ENCODE measurements at places on chromosomes 7 and 10. TPM values are rescaled to one million over a fixed set of nuclear protein-coding genes. Genes with fewer than 3 reads are reported as not detected.
A peak's percentile ranks its signal among the peaks of the same experiment; 100 is the strongest.

SVOPL gene
- 1.3 TPM for polyA plus RNA-seq

CYP2C19 gene
- polyA plus RNA-seq = not detected

ITGA8 gene
- polyA plus RNA-seq = 58.0 TPM

- no peaks in the 10 kb centered on the region for H3K36me3 ChIP-seq
- no peak overlapping the region for H3K27ac ChIP-seq
- H3K27me3 ChIP-seq = no peaks in the 10 kb centered on the region
- peak overlapping the region; percentile 57 for H3K4me3 ChIP-seq
These were observed 2.2 kb upstream of the FZD8 start for GRCh38 chr10:35644050-35644950.

- no peaks in the 10 kb centered on the region for H3K36me3 ChIP-seq
- H3K27ac ChIP-seq = no peak overlapping the region
- no peaks in the 10 kb centered on the region for H3K4me1 ChIP-seq
- H3K27me3 ChIP-seq = no peaks in the 10 kb centered on the region
- no peak for DNase-seq
- H3K4me3 ChIP-seq = no peak overlapping the region
These were observed 161.6 kb downstream of the ITGA8 start for GRCh38 chr10:15558136-15558535.

DNA sequence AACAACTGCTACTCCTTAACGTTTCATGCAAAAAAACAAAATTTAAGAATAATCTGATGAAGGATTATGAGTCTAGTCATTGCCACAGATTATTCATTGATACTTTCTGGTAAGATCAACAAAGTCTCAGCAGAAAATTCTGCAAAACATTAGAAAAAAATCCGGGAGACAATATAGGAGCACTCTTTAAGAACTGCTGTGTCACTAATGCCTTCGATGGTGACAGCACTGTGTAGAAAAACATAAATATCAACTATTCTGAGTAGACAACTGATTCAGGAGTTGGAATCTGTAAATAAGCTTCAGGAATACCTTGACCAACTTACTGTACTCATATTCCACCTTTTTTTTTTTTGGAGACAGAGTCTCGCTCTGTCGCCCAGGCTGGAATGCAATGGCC is 69.0 kb downstream of the CYTH3 start:
- H3K27ac ChIP-seq = no peak overlapping the region
- no peaks in the 10 kb centered on the region for H3K27me3 ChIP-seq
- peaks cover 6% of the 10 kb centered on the region for H3K4me1 ChIP-seq
- DNase-seq = no peak
- H3K4me3 ChIP-seq = no peak overlapping the region
- no peaks in the 10 kb centered on the region for H3K36me3 ChIP-seq

- no peaks in the 10 kb centered on the region for H3K4me1 ChIP-seq
- no peak overlapping the region for H3K27ac ChIP-seq
- no peaks in the 10 kb centered on the region for H3K27me3 ChIP-seq
These were observed 26.5 kb downstream of the ADRA2A start for GRCh38 chr10:111103196-111103840.

- no peaks in the 10 kb centered on the region for H3K27me3 ChIP-seq
- H3K36me3 ChIP-seq = no peaks in the 10 kb centered on the region
- no peaks in the 10 kb centered on the region for H3K4me1 ChIP-seq
- no peak for DNase-seq
- no peak overlapping the region for H3K27ac ChIP-seq
These were observed 18.1 kb downstream of the UBE2D4 start for GRCh38 chr7:43944286-43944685.
